Activated T-helper 2 cell treated with anti-CD3 and anti-CD28 coated beads, Interferon-gamma antibody, Interleukin-2, Interleukin-4, amounts not matched to agents 10 μg/mL and 5 μg/mL and 100 μg/mL, durations not matched to agents 14 hours and 24 hours and 36 hours (primary cell): ENCODE measurements at places on chromosomes 3 and 15.

DNA sequence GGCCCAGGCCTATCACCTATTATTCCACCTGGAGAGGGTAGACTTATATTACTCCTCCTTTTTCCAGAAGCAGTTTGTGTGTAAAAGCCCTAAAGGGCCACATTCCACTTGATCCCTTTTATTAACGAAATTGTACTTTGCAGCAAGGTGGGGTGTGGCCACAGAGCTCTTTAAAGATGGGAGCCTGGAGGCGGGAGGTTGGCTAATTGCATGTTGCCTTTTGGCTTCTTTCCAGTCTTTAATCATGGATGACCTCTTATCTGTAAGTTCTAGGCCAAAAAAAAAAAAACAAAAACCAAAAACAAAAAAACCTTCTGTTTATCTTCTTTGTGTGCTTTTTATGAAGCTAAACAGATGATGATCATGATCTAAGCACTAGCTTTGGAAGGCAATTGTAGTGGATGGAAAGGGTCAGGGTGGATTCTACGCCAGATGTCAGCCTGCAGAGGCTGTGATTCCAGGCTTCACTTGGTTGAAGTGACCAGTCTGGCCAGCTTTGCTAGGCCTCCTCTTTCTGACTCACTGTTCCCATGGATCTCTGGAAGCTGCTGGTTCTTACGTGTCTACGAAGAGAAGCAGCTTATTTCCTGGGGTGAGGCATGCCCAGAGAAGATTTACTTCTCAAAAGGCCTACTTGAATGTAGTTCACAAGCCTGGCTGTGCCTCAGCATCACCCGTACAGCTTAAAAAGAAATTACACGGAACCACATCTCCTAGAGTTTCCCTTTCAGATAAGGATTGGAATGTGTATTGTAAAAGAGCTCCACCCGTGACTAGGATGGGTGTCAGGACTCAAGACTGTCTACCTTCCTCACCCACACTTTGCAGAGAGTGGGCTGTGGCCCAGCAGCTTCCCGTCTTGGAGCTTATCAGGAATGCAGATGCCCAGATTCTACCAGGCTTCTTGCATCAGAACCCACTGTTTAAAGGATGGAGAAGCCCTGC, 330.9 kb upstream of the C2CD4B start:
- no peak for DNase-seq

- DNase-seq: no peak
Observed at GRCh38 chr3:103218793-103219192, 784.0 kb downstream of the ZPLD1 start.

GRCh38 chr3:44077267-44077666, 164.4 kb upstream of the TOPAZ1 start:
- no peak for DNase-seq

DNA sequence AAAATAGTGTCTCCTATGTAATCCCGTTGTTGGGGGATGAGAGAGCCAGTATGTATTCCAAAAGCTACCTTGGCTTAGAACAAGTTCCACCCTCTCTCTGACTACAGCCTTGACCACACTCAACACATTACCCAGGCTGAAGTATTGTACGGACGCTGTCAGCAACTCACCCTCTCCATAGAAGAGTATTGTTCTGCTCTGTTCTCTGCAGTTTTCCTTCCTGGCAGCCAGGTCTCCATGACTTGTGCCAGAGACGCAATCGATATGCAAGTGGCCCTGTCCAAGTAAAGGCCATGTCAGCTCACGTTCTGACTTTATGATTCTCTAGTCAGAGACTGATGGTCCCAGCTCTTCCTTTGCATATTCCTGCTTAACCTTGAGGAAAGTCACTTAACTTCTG, 164.1 kb upstream of the SLCO3A1 start:
- DNase-seq: no peak

- no peak for DNase-seq
Observed at GRCh38 chr15:73654659-73655058, 21.5 kb upstream of the NPTN start.

DNA sequence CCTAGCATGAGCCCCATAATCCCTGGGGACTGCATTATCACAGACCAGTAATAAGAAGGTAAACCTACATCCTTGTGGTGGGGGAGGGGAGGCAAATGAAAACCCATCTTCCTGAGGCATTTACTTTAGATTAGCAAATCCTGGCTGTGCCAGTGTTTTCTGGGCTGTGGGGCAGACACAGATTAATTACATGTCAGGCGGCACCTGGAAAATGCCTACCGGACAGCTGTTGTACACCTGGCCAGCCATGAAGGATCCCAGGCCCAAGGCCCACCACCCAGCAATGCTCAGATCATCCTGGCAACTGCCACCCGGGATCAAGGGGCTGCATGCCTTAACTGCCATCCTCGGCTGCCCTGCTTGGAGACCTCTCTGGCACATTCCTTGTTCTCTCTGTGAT, 59.1 kb upstream of the RASA2 start:
- no peak for DNase-seq

- no peak for DNase-seq
Observed at GRCh38 chr3:73485877-73486330, 138.8 kb downstream of the PDZRN3 start.

- DNase-seq: no peak
Observed at GRCh38 chr15:60411774-60412425, 14.1 kb upstream of the ANXA2 start.

DNA sequence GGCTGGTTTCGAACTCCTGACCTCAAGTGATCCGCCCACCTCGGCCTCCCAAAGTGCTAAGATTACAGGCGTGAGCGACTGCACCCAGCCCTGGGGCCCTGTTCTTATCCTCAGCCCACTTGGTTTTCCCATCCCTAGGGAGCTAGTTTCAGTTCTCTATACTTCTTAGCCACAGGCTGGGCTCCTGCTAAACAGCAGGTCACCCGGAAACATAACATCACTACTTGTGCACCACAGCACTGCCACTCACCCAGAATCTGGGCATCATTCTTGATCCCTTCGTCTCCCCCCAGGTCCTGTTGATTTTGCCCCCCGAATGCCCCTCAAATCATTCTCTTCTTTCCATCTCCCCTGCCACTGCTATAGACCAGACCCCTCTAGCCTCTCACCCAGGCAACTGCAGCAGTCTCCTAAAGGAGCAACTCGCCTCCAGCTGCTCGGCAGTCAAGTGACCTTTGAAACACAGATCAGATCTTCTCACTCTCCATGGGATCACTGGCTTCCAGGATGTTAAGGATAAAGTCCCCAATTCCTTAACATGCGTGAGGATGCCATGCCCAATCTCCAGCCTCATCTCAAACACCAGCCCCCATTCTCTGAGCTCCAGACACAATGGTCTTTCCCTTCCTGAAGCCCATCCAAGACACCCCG, 5.6 kb upstream of the AP3S2 start:
- no peak for DNase-seq

- no peak for DNase-seq
Observed at GRCh38 chr3:106692624-106693023, 684.6 kb upstream of the CCDC54 start.

DNA sequence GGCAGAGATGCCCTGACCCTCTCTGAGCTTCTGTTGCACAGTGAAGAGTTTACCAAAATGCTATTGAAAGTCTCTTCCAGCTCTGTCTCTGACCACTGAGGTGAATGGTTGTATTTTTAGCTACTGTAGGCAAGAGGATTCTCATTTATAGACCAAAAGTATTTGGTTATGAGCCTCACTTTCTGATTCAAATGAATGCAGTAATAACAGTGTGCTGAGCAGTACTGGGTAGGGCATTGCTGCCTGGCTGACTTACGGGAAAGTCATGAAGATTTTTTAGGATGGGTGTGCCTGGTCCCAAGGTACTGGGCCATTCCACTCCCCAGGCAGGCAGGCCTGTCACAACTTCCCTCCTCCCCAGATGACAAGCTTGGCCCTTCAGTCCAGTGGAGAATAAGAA, 15.5 kb downstream of the PLA1A start:
- no peak for DNase-seq

- DNase-seq: no peak
Observed at GRCh38 chr3:24503616-24504113, 9.0 kb upstream of the THRB start.

DNA sequence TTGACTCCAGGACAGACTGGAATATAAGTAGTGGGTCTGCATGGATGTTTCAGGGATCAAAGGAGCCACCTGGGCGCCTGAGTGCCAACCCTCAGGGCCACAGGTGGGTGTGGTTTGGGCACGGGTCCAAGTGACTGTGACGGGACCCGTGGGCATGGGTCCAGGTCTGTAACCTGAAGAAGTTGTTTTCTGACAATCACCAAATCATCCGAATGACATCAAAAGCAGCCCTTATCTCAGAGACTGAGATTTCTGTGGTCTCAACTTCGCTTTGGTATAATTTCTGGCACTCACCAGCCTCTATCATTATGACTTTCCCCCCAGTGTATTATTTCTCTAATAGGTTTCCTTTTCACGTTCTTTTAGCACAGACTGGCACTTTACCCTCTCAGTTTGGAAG, 24.4 kb downstream of the RLBP1 start:
- no peak for DNase-seq

GRCh38 chr3:2915826-2916225, 194.3 kb downstream of the IL5RA start:
- no peak for DNase-seq

DNA sequence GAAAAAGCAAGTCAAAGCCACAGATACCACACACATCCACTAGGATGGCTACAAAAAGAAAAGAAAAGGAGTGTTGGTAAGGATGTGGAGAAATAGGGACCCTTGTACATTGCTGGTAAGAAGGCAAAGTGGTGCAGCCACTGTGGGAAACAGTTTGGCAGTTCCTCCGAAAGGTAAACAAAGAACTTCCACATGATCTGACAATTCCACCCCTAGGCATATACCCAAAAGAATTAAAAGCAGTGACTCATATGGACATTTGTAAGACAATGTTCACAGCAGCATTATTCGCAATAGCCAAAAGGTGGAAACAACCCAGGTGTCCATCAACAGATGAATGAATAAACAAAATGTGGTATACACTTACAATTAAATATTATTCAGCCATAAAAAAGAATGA, 22.2 kb upstream of the GMPPB start:
- no peak for DNase-seq

DNA sequence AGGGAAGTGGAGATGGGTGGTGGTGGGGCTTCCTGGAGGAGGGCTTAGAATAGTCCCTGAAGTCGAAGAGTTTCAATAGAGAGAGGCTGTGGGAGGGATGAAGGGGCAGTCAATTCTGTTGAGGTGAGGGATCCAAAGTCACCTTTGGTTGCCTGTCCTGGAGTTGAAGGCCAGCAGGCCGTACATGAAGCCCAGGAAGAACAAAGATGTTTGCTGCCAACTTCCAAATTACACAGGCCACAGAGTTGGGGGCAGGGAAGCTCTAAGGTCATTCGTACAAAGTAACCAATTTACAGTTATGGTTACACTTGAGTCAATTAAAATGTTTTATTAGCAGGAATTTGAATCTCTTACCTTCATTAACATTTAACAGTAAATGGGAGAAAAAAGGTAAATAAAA, 77.9 kb downstream of the FOXB1 start:
- DNase-seq: no peak

DNA sequence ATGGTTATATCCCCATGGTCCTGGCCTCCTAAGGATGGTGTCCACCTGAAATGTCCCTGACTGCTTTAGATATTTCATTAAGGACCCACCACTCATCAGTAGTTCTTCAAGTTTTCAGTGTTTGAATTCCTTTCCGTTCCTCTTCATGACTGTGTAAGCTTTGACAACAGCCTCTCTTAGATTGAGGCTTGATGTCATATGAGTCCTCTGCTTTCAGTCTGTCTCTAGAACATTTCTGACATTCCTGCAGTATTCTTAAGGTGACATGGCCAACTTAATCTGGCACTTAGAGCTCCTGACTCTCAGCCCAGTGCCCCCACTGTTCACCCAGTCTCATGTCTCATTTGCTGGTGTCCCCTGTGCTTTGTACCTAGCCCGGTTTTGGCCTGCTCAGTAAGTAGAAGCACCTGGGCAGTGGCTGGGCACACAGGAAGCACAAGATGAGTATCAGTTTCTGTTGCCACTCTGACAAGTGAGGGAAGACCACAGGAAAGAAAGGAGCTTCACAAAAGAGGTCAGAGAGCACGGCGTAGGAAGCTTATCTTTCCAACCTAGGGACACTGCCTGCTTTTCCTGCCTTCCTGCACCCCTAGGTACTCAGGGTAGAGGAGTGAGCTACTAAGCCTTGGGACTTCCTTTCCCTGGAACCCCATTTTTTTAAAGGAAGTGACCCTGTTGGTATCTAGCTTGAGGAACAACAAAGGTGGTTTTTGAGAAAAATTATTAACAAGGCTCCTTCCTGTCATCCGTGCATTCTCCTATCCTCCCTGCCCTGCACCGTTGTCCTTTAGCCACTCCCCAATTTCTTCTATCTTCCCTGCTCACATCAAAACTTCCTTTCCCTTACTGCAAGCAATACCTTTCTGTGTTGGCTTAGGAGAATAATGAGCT, 103.1 kb downstream of the KLHL25 start:
- DNase-seq: peak; percentile 22

- no peak for DNase-seq
Observed at GRCh38 chr3:172060234-172060633, 20.9 kb downstream of the FNDC3B start.

DNA sequence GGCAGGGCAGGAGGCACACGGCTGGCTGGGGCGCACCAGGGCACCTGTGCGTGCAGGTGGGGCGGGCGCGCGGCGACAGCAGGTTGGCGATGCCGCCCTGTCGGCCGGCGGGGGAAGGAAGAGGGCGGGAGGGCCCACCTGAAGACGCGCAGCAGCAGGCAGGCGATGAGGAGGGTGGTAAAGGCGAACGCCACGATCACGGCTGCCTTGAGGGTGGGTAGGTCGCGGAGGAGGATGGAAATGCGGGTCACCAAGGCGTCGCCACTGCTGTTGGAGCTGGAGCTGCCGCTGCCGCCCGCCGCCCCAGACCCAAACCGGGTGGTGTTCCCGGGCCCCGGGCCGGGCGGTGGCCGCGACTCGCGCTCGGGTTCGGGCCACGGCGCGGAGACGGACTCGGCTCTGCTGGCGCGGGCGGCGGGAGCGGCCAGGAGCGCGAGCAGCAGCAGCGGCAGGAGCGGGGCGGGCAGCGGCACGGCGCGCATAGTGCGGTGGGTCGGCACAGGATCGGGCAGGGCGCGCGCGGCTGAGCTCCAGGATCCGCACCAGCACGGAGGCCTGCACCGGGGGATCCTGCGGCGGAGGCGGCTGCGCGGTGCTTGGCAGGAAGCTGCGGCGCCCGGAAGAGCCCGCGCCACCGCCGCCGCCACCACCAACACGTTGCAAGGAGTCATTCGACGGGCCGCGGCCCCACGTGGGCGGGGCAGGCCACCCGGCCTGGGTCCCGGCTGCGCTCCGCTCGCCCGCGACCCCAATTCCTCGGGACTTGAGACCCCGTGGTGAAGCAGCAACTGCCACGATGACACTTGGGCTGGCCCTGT, at the start of gene FAM174B:
Gene FAM174B (minus strand): TSS at position 598 of the 818 bp plus-strand sequence.
- no peak for DNase-seq
